ENCODE measurements at places on chromosomes 6 and 20.
A peak's percentile ranks its signal among the peaks of the same experiment; 100 is the strongest.

DNA sequence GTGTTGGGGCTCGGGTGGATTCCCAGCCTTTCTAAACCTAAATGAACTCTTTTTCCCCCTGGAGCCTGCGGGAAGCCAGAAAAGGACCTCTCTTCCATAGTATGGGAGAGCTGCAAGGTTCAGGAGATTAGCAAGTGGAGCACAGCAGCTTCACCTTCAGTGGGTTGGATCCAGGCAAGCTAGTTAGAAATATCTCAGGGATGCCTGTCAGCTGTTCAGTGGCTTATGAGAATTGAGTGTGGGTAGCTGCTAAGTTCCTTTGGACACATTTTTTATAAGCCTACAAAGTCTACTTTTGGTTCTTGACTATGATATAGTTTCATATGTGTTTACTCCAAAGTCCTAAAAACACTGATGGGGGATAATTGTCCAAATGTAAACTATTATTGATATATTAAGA lies 642.1 kb downstream of the EPM2A start:
- DNase-seq: no peak

- no peak for DNase-seq
Observed at GRCh38 chr20:33391722-33392415, 9.4 kb downstream of the CDK5RAP1 start.

- DNase-seq: no peak
Observed at GRCh38 chr6:77055711-77056110, 407.6 kb downstream of the HTR1B start.

DNA sequence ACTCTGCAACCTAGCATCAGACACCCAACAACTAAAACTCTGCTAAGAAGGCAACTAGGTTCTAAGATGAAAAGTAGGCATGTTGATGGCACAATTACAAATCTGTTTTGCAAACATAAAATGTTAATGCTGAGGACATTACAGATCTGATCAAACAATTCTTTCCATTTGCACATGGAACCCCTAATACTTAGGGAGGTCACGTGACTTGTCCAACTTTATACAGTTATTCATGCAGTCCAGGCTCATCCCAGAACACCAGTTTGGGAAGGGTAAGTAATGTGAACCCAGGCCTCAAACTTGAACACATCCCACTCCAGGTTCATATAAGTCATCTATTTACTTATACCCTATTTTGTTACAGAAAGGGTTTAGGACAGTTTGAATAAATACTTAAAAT lies 247.2 kb downstream of the HACE1 start:
- DNase-seq: no peak

- DNase-seq: no peak
Observed at GRCh38 chr6:41790045-41790444, 2.6 kb downstream of the TOMM6 start.

GRCh38 chr6:44661221-44662008 lies 273.9 kb downstream of the CDC5L start:
- no peak for DNase-seq

- no peak for DNase-seq
Observed at GRCh38 chr20:60453388-60454246, 495.4 kb downstream of the CDH26 start.

- no peak for DNase-seq
Observed at GRCh38 chr6:134470457-134470975, 152.6 kb upstream of the SGK1 start.

GRCh38 chr6:170295510-170296422 lies 4.9 kb upstream of the DLL1 start:
- no peak for DNase-seq

GRCh38 chr20:59299945-59300332 lies 472 bp upstream of the EDN3 start:
- no peak for DNase-seq

GRCh38 chr6:120055071-120055470 lies 705.5 kb upstream of the MAN1A1 start:
- no peak for DNase-seq

DNA sequence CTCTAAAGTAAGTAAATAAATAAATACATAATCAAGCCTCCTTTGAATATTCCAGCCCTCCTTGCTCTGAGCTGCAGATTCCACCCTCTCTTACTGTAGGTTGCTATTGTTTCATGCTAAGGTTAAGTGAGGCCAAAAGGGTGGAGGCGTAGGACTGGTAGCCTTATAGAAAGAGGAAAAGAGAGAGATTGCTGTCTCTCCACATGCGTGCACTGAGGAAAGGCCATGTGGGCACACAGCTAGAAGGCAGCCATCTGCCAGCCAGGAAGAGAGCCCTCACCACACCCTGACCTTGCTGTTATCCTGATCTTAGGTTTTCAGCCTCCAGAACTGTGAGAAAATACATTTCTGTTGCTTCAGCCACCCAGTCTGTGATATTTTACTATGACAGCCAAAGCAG lies 87.4 kb upstream of the SHLD1 start:
- no peak for DNase-seq

- DNase-seq: no peak
Observed at GRCh38 chr20:61129311-61129710, 122.8 kb upstream of the CDH4 start.

GRCh38 chr20:610130-611046 lies at the start of gene TCF15:
Gene TCF15 (minus strand): TSS chr20:610309. CDS start chr20:610237, 72 bp downstream.
- no peak for DNase-seq

DNA sequence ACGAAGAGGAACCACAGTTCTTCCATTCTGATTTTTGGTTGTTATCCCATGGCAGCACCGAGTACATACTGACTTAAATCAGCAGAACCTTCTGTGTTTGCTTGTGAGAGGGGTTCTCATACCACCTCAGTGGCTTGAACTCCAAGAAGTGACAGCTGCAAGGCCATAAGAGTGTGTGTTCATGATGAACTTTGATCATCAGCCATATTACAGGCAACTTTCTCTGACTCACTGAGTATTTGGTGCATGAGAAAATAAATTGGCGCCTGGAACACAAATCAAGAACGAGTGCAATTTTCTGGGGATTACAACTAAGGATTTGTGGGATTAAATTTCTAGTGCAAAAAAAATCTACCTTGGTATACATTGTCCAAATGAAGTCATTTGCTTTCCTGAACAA lies 68.9 kb downstream of the CYP39A1 start:
- no peak for DNase-seq

GRCh38 chr20:48760403-48760983 lies 67.3 kb downstream of the PREX1 start:
- DNase-seq: peak; percentile 68

DNA sequence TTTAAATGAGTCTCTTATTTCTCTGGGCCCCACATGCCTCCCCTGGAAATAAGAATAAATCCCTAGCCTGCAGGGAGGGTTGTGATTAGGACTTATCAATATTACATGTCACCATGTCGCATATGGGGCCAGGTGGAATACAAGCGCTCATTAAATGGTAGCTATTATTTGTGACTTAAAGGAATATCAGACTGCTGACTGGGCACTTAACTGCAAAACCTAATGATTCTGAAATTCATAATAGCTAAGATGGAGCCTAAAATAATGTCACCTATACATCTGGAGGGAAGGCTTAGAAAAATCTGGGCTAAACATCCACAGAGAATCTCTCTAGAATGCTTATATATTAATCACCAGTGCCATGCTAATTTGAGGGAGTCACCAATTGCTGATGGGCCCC lies 106.5 kb downstream of the LRFN2 start:
- no peak for DNase-seq

- DNase-seq: no peak
Observed at GRCh38 chr6:16472349-16473069, 234.1 kb downstream of the GMPR start.

- no peak for DNase-seq
Observed at GRCh38 chr6:69622230-69622629, 174.6 kb downstream of the LMBRD1 start.

- no peak for DNase-seq
Observed at GRCh38 chr20:60984666-60985065, 267.4 kb upstream of the CDH4 start.

DNA sequence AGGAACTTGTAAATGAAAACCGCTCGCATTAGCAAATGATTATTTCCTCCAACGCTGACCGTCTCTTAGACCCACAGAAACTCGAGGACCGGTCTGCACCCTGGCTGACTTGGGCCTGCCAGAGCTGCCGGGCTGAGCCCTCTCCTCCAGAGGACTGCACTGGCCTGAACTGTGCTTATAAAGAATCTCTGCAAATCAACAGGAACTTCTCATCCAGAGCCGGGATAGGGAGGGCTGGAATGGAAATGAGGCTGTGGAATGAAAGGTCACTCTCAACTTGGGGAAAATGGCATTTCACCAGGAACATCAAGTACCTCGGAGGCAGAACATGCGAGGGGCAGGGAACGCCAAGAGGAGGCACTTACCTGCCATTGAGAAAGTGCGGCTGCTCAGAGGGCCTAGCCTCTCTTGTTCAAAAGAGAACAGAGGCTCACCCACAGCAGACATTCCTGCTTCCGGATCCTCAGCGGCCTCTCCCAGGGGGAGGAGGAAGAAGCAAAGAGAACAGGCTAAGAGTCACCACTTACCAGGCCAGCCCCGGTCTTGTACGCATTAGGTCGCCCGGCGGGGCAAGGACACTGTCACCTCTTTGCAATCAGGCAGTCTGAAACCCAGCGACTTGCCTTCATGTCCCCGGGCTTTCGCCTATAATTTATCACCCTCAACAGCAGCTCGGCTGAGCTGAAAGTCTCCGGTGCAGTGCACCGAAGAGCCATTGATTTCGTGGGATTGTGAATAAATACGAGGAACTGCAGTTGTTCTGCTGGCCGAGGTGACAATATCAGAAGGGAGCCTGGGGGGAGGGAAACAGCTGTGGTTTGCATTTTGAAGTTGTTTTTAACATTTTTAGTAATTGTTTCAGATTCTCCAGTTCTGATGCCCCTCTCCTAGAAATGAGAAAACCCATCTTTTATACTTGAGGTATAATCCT lies 37.6 kb downstream of the ZMYND8 start:
- DNase-seq: no peak

GRCh38 chr20:20411402-20411801 lies 43.5 kb downstream of the INSM1 start:
- DNase-seq: no peak

DNA sequence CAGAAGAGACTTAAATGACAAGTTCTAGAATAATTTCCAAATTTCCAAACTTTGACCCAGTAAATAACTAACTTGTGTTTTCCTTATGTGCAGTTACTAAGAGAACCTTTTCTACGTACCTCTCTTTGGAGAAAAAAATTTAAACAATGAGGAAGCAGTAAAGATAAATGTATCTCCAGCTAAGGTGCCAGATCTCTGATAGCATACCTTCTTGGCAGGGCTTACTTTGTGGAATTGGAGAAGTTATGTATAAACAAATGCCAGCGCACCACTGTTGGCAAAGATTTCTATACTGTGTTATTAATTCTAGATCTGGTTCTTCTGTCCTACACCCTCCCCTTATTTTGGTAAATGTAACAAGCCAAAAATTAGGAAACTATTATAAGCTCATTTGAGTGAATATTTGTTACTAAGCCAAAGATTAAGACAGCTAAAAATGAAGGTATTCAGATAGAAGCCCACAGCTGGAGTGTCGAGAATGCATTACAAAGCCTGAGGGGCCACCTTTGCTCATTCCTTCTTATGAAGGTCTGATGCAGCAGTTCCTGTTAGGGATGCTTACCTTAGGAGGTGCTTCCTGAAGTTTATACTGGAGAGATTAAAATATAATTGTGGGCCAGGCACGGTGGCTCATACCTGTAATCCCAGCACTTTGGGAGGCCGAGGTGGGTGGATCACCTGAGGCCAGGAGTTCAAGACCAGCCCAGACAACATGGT lies 373.1 kb upstream of the SOX4 start:
- DNase-seq: no peak

DNA sequence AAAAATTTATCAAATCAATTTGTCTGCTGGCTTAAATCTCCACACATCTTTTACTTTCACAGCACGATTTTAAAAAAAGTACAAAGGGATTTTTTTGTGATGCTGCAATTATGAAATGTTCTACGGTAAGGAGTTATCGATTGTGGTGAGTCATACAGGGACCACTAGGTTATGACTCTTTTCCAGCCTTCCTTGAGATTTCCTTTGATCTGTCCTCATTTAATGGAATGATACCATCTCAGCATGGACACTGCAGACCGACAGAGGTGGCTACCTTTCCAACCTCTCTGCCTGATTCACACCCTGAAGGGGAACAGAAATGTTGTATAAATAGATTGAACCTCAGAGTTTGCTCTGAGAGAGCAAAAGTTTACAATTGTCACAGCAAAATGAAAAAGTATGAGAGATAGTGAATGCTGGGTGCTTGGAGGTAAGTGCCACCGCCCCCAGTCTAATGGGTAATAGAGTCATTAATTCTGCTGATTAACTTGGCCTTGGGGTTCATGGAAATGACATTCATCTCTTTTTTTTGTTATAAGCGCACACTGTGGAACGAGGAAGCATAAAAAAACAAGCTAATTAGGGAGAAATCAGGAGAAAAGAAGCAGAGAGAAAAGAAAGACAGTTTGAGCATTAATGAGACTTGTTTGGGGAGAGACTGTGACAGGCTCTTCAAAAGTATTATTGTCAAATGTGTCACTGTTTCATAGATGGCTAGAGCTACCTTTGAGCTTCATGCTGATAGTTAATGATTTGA lies 306.0 kb downstream of the RNF144B start:
- DNase-seq: no peak

DNA sequence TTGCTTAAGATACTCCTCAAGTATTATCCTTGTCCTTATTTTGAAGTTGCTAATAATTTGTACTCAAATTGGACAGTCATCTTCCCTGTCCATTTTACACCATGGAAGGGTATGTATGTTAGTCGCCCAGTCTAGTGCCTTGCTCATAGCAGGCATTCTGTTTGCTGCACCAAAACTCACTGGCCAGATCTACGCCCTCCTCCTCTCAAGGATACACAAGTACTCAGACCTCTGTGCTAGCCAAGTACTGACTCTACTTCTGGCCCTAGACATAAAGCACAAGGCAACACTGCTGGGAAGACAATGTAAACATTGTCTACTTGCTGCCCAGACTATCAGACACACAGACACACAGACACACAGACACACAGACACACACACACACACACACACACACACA lies 57.7 kb downstream of the DNAAF9 start:
- no peak for DNase-seq

GRCh38 chr6:42764911-42765648 lies 16.8 kb upstream of the BICRAL start:
- DNase-seq: no peak

- no peak for DNase-seq
Observed at GRCh38 chr20:45470937-45471336, 1.4 kb downstream of the WFDC2 start.

- no peak for DNase-seq
Observed at GRCh38 chr6:109166673-109167072, 71.4 kb downstream of the CEP57L1 start.

- DNase-seq: no peak
Observed at GRCh38 chr6:49556429-49556837, 6.0 kb downstream of the C6orf141 start.

- no peak for DNase-seq
Observed at GRCh38 chr6:151063352-151063751, 176.4 kb upstream of the AKAP12 start.
